H1 (cell line): ENCODE measurements at places on chromosomes 7 and 10.
A peak's percentile ranks its signal among the peaks of the same experiment; 100 is the strongest.

DNA sequence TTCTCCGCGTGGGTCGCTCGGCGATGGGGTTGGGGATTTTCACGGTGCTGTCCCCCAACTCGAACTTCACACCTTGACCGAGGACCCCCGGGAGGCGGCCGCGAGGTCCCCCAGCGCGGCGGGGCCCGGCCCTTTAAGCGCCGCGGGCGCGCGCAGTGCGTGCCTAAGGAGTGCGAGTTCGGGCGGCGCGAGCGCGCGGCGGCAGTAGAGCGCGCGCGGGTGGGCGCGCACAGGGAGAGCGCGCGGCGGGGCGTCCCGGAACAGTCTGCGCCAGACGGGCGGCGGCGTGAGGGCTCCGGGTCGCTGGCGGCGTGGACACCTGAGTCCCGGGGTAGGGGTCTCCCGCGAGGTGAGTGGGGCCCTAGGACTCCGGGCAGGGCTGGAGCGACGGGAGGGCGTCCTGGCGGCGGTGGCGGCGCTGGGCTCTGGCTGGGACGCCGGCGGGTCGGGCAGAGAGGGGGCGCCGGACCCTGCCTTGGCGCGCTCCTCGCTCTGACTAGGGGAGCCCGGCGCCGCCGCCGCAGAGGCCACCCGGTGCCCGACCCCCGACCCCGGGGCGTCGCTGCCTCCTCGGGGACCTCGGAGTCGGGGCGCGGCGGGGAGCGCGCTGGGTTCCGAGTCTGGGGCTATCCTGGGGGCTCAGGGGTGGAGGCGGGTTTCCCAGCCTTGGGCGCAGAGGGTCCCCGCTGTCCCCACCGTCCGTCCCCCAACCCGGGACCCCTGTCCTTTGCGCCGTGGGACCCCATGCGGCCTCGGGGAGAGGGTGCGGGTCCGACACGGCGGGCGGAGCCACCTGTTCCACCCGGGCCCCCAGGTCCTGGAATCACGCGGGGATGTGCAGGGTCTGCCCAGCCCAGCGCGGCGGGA lies at the start of gene PROSER2:
TSS of gene PROSER2 (plus strand) at position 235 of the 867 bp plus-strand sequence. CDS start 28,722 bp downstream, outside the sequence.
- H3K4me3 ChIP-seq, result peak within 1 kb of the TSS; percentile 70
- DNase-seq, result no peak
- H3K27ac ChIP-seq, result no peak within 1 kb of the TSS; the same call in 1 of the 2 replicates
- H3K27me3 ChIP-seq, result peaks cover 3% of the 10 kb centered on the region; the same call in 1 of the 2 replicates
- H3K36me3 ChIP-seq, result no peaks in the 10 kb centered on the region
- H3K4me1 ChIP-seq, result no peaks in the 10 kb centered on the region

DNA sequence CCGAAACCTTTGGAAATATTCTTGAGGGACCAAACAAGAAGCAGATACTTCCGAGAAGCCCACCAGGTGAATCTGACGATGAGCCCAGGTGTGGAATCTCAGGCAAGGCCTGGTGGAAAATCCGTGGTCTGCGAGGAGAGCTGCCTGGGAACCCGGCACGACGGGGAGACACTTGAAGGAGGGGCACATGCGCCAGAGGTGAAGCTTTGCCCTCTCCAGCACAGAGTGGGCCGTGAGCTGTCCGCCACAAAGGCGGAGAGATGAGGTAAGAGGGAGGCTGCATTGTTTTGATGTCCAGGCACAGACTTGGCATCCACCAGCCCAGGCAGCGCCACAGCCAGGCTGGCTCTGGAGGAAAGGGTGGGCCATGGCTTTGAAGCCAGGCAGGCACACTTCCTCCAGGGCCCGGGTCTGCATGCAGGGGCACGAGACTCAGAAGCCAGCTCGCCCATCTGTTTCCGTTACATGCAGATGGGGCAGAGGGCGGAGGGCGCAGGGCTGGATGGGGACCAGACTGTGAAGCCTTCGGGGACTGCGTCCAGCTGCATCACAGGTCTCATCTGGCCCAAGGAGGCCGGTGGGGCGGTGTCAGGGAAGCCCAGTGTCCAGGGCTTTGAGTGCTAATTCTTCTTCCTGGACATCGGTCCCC lies 45.4 kb downstream of the CALML3 start:
- H3K4me3 ChIP-seq, result no peak overlapping the region
- no peak overlapping the region for H3K27ac ChIP-seq
- no peak for DNase-seq
- H3K36me3 ChIP-seq, result no peaks in the 10 kb centered on the region

DNA sequence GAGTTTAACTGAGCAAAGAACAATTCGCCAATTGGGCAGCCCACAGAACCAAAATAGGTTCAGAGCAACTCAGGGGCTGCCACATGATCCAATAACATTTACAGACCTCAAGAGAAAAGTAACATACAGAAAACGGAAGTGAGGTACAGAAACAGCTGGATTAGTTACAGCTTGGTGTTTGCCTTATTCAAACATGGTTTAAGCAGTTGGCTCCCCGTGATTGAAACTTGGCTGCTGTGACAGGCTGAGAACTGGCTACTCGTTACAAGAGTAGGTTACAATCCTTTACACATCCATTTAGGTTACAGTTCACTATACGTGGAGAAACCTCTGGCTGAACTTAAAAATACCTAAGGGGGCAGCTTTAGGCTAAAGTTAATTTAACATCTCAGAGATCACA lies 673.1 kb upstream of the PHF14 start:
- no peak for DNase-seq
- no peak overlapping the region for H3K27ac ChIP-seq
- no peaks in the 10 kb centered on the region for H3K4me1 ChIP-seq

DNA sequence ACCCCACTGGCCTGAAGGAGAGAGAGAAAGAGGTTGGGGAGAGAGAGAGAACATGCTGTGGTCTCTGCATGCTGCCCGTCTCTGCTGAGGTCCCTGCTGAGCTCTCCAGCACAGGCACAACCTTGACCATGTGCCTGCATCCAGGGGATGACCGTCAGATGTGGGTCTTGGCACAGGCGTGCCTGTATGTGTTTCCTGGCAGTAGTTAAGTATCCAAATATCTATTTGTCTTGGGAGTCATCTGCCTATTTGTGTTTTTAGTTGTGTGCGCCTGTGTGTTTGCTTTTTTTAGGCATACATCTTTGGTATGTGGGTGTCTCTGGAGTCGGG lies 1.9 kb upstream of the UNC5B start:
- peaks cover 17% of the 10 kb centered on the region for H3K27me3 ChIP-seq
- no peak overlapping the region for H3K4me3 ChIP-seq

- no peaks in the 10 kb centered on the region for H3K36me3 ChIP-seq
- H3K27me3 ChIP-seq, result no peaks in the 10 kb centered on the region
Observed at GRCh38 chr10:131736321-131736980, 164.4 kb upstream of the PPP2R2D start.

GRCh38 chr10:17234431-17234945 lies 6.4 kb downstream of the VIM start:
- H3K27ac ChIP-seq, result no peak overlapping the region
- no peak for DNase-seq
- H3K36me3 ChIP-seq, result peaks cover 41% of the 10 kb centered on the region
- H3K27me3 ChIP-seq, result peaks cover 2% of the 10 kb centered on the region

GRCh38 chr10:17430647-17431355 lies 23.6 kb downstream of the ST8SIA6 start:
- no peak overlapping the region for H3K4me3 ChIP-seq
- no peak overlapping the region for H3K27ac ChIP-seq
- no peak for DNase-seq
- H3K4me1 ChIP-seq, result no peaks in the 10 kb centered on the region
- no peaks in the 10 kb centered on the region for H3K36me3 ChIP-seq

DNA sequence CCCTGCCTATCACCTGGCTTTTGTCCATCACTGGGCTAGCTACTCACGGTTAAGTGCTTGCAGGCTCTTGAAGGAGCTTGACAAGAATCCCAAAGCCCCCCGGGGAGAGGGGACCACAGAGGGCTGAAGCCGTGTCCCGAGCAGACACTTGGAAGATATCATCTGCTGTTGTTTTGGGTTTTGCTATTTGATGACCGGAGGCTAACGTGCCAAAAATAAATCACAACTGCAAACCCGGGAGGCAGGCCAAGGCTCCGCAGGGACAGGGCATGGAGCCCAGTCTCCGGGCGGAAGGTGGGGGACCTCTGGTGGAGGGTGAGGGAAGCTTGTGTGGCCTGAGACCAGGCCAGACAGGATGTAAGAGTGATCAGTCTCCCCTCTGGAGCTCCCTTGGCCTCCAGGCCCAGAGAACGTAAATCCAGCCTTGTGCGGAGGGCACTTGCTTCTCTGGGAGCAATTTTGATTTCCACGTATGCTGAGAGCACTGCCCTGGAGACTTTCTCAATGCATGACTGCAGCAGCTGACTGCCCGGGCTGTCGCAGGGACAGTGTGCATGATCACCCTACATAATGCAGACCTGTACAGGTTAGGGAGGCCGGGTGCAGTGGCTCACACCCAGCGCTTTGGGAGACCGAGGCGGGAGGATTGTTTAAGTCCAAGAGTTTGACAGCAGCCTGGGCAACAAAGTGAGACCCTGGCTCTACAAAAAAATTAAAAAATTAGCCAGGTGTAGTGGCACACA lies at the start of gene PHKG1:
TSS of gene PHKG1 (minus strand) at position 164 of the 743 bp plus-strand sequence. CDS start 4,011 bp downstream, outside the sequence.
- H3K4me1 ChIP-seq, result no peaks in the 10 kb centered on the region
- no peak within 1 kb of the TSS for H3K27ac ChIP-seq
- H3K27me3 ChIP-seq, result no peaks in the 10 kb centered on the region
- no peaks in the 10 kb centered on the region for H3K36me3 ChIP-seq
- no peak within 1 kb of the TSS for H3K4me3 ChIP-seq

DNA sequence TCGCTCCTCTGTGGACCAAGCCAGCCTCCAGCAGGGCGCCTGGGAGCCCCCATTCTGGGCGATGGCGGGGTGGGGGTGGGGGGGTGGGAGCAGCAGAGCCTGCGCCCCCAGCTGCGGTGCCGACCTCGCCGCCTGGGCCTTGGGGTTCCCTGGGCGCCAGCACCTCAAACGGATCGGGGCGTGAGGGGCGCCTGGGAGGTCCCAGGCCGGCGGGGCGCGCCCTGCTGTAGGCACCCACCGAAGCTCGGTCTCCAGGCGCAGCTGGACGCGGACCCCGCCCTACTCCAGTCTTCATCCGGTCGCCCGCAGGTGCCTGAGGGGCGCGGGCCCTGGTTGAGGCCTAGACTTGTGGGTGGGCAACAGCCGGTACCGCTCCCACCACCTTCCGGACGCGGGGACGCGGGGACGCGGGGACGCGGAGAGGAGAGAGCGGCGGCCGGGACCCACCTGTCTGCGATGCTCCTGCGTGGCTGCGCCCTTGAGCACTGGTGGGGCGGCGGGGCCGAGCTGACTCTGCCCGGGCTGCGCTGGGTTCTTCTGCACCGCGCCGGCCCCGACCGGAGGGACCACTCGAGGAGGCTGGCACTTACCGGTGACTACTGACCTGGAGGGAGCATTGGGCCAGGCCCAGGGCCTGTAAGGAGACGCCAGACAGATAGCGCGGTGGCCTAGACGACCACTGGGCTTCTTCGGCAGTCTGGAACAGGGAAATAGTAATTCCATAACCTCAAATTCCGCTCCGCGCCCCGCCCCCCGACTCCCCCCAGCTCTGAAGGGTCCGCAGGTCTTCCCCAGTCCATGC lies 5.5 kb upstream of the KCP start:
- H3K27me3 ChIP-seq, result peaks cover 27% of the 10 kb centered on the region
- peaks cover 13% of the 10 kb centered on the region for H3K4me1 ChIP-seq
- H3K27ac ChIP-seq, result no peak overlapping the region
- peak overlapping the region; percentile 44 for H3K4me3 ChIP-seq
- no peaks in the 10 kb centered on the region for H3K36me3 ChIP-seq

DNA sequence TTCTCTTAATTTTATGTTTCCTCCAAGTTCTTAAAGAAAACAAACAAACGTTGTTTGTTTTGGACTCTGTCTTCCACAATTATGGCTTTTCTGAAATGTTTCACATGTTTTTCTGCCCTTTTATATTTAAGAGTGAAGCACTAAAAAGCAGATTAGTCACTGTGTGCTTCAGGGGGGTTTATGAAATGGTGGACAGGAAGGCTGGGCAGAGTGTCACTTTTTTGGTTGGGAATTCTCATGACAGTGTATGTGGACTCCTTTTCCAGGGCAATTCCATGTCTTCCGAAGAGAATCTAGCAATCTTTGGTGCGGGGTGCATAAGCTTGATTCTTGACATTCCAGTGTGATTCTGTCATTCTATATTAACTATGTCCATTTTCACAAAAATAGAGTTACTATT lies 669.4 kb downstream of the PARD3 start:
- no peak for DNase-seq
- H3K4me1 ChIP-seq, result no peaks in the 10 kb centered on the region
- no peak overlapping the region for H3K27ac ChIP-seq
- H3K4me3 ChIP-seq, result no peak overlapping the region
- no peaks in the 10 kb centered on the region for H3K27me3 ChIP-seq

DNA sequence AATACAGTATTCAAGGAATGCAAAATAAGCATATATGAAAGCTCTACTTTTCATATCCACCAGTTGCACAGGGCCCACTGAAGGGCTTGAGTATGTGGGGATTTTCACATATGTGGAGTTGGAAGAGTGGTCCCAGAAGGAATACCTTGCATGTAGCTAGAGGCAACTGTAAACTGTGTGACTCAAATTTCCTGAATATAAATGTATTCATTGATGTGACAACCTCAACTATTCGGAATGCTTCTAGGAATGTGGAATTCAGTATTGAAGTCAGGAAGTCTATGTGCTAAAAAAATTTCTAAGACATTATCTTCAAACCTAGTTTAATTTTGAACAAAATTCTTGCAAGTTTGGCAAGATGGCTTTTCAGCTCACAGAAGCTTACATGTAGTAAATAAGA lies 695.5 kb upstream of the SEMA3D start:
- DNase-seq, result no peak
- no peak overlapping the region for H3K27ac ChIP-seq
- H3K27me3 ChIP-seq, result no peaks in the 10 kb centered on the region
- H3K4me3 ChIP-seq, result no peak overlapping the region
- H3K4me1 ChIP-seq, result no peaks in the 10 kb centered on the region

DNA sequence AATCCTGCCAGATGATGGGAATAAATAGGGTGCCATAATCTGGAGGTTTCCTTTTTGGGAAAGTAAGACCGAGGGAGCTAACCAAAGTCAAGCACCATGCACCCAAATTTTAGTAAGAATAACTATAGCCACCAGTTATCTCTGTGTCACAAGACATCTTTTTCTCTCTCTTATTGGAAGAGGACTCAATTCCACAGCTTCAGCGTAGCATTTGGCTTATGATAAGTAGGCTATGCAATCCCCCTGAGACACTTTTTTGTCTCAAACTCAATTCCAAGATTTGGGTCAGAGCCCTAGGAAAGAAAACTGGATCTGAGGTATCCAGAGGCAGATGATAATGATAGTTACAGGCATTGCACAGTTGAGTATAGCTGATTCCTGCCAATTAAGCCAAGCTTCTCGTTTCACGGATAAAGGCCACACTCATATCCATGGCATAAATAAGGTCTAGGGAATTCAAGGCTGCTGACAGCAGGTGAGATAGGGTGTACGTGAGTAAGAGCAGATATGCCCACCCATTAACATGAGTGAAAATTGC lies 425.2 kb upstream of the CNTNAP2 start:
- H3K4me1 ChIP-seq, result no peaks in the 10 kb centered on the region
- no peaks in the 10 kb centered on the region for H3K36me3 ChIP-seq
- DNase-seq, result no peak
- H3K27me3 ChIP-seq, result no peaks in the 10 kb centered on the region
- H3K4me3 ChIP-seq, result no peak overlapping the region

GRCh38 chr10:87546210-87546609 lies 41.5 kb downstream of the MINPP1 start:
- H3K4me3 ChIP-seq, result no peak overlapping the region
- no peaks in the 10 kb centered on the region for H3K27me3 ChIP-seq
- no peaks in the 10 kb centered on the region for H3K36me3 ChIP-seq
- no peaks in the 10 kb centered on the region; the same call in 1 of the 2 replicates for H3K4me1 ChIP-seq
